ENCODE measurements at places on chromosomes 4 and X.

DNA sequence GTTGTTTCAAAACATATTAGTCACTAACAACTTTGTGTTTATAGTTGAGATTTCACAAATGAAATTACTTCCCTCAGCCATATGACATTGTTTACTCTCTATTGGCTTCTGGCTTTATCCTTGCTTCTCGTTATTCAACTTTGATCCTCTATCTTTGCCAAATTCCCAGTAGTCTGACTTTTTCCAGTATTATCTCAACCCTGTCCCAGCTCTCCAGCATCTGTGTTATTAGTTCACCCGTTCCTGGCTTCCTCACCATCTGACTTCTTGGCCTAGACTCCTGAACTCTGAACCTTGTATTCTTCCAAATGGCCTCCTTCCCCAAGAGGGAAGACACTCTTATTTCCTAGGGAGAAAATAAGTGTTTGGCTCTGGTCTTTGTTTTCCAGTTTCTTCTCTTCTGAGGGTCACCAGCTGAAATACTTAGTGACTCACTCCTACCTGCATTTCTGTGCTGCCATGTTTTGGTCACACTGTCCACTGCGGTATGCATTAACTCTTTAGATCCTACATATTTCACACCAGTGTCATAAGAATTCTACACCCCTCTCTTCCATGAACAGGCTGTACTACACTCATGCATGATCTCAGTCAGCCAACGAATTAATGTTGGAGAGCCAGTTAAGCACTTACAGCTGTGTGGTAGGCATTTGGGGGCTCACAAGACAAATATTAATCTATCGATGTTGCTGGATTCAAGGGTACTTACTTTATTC lies 17.0 kb upstream of the ARHGAP24 start:
- no peak for DNase-seq

GRCh38 chr4:124939908-124940307 lies 227.4 kb upstream of the ANKRD50 start:
- no peak for DNase-seq

- no peak for DNase-seq
Measured at GRCh38 chr4:42586775-42587174, 70.1 kb downstream of the ATP8A1 start.

GRCh38 chr4:168639914-168640313 lies 143.1 kb downstream of the PALLD start:
- DNase-seq: no peak

DNA sequence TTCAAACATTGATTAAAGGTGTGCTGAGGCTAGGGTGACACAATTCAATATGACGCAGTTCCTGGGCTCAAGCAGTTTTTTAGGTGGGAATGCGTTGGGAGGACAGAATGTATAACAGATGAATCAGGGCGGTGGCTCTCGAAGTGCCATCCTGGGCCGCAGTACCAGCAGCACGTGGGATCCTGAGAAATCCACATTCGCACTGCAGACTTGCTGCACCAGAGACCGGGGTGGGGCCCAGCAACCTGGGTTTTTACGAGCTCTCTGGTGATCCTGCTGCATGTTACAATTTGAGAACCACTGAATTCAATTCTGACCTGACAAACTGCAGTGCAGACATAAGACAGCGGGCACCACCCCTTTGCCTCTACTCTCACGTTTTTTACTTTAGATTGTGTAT lies 30.4 kb downstream of the FAM149A start:
- DNase-seq: no peak

DNA sequence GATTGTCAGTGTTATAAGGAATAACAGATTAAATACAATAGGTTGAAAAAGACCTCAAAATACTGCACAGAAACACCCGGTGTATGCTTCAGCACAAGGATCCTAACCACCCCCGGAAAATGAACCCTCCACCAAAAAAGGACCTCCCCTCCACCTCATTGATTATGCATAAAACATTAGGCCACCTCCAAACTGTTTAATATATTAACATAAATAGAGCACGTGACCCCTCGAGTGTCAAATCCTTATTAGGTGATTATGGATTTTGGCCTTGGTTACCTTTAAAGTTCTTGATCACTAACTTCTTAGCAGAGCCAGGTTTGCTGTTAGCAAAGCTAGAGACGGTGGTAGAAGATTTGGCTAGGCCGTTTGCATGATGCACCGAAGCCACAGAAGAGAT lies 958 bp downstream of the CUL4B start:
- DNase-seq: no peak

DNA sequence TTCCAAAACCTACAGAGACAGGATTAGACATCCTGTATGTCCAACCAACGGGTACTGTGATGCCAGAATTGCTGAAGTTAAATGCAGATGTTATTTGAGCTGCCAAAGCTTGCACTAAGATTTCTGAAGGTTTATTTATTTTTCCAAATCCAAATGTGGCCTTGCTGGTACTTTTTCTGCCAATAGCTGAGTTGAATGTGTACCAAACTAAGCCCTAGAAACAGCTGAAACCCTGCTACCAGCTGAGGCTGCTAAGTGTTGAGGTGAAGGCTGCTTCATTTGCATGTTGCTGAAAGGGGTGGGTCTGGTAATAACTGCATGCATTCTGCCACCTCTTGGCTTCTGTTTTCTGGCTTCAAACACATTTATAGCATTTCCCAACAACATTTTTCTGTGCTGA lies 366.5 kb downstream of the FAT4 start:
- DNase-seq: no peak

GRCh38 chrX:19947612-19948011 lies 43.2 kb downstream of the BCLAF3 start:
- no peak for DNase-seq

DNA sequence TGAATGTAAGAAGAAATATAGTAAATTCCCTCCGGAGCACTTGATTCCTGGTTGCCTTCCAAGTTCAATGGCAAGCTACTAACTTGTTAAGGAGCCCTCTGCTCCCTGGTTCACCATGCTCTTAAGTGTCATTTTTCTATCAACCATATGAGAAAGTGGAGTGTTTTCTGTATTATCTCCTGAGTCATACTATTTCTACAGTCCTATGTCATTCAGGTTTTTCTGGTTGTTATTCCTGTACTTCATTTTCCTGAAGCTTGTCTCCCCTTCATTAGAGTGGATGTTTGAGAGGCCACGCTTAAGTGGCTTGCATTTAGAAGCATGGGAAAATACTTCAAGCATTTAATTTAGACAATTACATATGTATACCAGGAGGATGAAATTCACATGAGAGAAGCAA lies 14.7 kb upstream of the EPGN start:
- no peak for DNase-seq

- peak; percentile 37 for DNase-seq
Measured at GRCh38 chr4:167622481-167623240, 388.4 kb upstream of the SPOCK3 start.

GRCh38 chrX:113001836-113002235 lies 161.2 kb upstream of the AMOT start:
- no peak for DNase-seq

DNA sequence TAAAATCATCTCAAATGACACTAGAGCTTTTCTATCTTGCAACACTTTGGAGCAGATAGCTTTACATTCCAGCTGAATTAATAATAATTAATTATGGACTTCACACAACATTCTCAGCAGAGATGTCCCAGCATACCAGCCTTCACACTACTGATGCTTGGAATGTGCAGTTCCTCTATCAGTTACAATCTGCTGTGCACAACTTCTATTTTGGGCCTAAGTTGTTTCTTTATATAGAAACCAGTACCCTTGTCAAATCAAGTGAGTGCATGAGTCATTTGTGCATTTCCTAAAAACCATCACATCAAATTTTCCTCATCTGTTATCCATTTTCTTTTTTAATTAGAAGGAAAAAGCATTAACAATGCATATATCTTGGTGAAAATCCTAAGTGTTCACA lies 8.8 kb upstream of the RASL11B start:
- DNase-seq: no peak

GRCh38 chrX:11551151-11551550 lies 114.6 kb downstream of the ARHGAP6 start:
- no peak for DNase-seq

GRCh38 chr4:126976850-126977632 lies 655.7 kb upstream of the INTU start:
- DNase-seq: no peak

DNA sequence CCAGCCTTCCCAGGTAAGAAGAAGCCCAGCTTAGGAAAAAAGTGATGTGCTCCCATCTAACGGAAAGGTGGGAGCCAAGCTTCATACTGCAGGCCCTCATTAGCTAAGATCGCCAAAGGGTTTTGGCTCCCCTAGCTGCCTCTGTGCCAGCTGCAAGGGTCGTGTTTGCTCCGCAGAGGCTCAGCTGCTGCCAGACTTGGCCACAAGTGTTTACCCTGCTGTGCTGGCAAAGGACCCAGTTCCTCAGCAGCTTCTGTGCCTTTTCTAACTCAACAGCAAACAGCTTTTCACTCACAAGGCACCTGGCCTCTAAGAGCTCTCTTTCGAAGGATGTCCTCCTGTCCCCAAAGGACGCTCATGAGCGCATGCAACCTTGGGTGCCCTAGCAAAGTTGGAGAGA lies 12.2 kb upstream of the VMA21 start:
- DNase-seq: no peak

DNA sequence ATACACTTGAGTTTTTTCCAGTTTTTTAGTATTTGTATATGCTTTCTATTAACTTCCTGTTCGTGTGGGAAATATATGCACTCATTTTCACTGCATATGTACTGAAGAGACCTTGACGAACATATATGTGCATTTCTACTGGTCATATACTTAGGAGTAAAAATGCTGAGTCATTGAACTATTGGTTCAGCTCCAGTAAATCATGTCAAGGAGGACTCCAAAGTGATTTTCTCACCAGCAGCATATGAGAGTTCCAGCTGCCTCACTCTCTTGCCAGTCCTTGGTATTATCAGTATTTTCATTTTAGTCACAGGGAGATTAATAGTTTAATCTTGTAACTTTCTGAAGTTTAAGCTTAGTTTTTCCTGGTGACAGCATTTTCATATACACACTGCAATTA lies 2750.2 kb downstream of the ARAP2 start:
- no peak for DNase-seq

DNA sequence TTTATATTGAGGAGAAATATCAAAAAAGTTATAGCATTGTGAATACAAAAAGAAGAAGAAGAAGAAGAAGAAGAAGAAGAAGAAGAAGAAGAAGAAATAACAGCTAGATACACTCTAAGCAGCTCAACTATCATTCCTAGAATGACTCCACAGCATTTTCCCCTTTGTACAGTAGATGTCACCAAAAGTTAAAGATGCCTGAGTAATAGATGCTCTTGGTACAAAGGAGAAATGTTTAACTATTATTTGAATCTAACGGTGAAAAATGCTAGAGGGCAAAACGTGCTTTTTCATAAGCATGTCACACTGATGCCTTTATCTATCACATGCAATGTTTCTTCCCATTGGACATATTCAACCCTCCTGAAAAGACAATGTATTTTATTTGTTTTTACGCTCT lies 178.4 kb upstream of the GPRIN3 start:
- no peak for DNase-seq

- DNase-seq: no peak
Measured at GRCh38 chrX:110667706-110668105, 127.9 kb downstream of the CHRDL1 start.

GRCh38 chr4:39025552-39026085 lies 6.6 kb downstream of the TMEM156 start:
- DNase-seq: peak; percentile 64

GRCh38 chr4:122709236-122709635 lies 23.3 kb upstream of the BBS12 start:
- DNase-seq: no peak

DNA sequence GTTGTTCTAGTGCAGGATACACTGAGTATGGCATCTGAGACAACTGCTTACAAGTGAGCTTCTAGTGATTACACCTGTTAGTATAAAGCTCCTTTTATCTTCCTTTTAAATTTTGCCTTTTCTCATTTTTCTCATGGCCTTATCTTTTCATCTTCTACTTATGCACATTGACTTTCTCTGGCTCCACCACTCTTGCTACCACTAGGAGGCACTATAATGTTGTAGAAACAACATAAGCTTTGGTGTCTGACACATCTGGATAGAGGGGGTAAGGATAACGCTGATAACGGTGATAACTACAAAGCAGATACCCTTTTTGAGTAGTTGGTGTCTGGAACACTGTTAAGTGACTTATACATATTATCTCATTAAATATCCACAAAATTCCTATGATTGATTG lies 187.4 kb upstream of the TEX13C start:
- peak; percentile 22 for DNase-seq

DNA sequence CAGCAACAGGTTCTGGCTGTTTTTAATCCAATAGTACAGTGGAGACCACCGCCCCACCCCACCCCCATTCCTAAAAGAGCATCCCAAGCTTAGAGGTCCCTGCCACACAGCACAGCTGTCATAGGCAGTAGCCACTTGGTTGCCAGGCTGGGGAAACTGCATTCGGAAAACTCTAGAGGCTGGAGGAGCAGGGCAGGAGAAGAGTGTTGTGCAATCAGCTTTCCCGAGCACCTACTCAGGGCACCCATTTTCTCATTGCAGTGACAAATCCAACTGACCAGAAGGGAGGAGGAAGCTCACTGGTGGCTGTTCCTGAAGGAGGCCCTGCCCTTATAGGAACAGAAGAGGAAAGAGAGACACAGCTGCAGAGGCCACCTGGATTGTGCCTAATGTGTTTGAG lies 1.1 kb downstream of the CXCL1 start:
- DNase-seq: peak; percentile 79

DNA sequence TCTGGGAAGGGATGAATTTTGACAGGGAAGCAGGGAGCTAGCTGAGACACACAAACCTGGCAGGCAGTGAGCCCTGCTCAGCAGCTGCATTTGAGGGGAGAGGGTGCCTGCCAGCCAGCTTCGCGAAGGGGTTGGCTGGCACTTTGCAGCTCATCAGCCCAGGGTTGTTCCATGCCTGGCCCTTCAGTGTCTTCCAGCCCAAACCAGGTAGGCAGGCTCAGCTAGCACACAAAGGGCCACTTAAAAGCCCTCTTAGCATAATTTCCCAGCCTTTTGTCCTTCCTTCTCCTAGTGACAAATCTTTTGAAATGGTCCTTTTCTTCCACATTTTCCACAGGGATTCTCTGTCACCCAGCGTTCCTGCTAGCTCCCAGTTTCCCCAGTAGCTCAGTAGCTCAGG lies 4.3 kb upstream of the FRMPD3 start:
- DNase-seq: no peak

DNA sequence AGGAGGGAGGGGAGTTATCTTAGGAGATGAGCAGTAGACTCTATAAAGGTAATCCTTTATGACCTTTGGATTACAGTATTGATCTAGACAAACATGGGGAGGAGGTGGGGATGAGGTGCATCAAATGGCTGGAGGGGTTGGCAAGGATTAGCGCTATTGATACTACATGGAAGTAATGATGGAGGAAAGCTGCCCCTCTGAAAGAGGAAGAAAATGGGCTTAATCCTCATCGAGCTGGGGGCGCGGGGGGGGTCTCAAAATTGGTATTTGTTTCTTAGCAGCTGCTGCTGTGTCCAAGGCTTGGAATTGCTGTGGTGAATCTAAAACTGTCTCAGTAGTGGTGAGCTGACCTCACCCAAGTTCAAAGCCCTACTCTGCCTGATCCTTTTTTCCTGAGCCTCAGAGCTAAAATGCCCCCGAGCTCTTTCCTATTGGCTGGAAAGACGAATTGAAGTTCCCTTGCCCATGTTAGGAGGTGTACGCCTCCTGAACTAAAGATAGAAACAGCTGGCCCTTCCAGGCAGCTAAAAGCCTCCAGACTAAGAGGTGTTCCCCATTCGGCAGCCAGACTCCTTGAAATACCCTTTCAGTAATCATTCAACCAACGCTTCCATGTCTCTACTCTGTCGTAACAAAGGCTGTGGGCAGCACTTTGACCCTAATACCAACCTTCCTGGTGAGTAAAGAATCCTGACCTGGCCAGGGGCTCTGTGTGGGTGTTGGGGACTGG lies at the start of gene ITGB1BP2:
TSS of gene ITGB1BP2 (plus strand) at position 556 of the 730 bp plus-strand sequence. CDS start at position 613, 57 bp downstream.
- no peak for DNase-seq

- no peak for DNase-seq
Measured at GRCh38 chr4:33395731-33396485, 2675.7 kb downstream of the PCDH7 start.
